ENCODE measurements at places on chromosomes 5 and 9.

GRCh38 chr5:90909101-90909503, 350.5 kb downstream of the ADGRV1 start:
- no peak for DNase-seq

- no peak for DNase-seq
Measured at GRCh38 chr5:54883374-54884194, 101.8 kb downstream of the ESM1 start.

DNA sequence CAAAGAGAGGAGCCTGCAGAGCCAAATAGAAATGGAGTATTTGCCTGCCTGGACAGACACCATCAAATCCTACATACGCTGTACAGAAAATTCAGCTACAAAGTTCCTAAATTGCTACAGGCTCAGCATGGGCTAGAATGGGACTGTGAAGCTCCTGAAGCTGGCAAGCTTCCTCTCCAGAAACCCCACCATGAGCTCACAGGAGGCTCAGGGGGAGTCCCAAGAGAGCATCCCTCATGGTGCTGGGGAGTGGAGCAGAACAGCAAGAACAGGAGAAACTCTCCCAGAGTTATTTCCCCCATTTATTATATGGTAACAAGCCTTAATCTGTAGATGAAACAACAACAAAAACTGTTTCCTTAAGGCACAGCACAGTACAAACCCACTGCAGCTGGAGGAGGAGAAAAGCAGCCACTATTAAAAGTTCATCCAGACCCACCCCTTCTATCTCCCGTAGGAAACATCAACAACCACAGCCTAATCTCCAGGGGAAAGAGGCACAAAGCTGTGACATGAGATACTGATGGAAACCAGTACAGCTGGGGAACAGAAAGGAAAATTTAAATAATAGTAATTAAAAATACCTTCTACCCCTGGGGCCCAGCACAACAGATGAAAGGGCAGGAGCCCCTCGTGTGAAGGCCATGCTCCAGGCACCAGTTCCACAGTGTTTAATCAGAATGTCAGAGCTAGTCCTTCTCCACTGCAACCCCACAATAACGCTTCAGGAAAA, 548.5 kb downstream of the MTRR start:
- no peak for DNase-seq

GRCh38 chr9:5850724-5851122, 17.8 kb upstream of the ERMP1 start:
- no peak for DNase-seq

GRCh38 chr9:68905129-68905528, 108.8 kb downstream of the PRKACG start:
- DNase-seq, result no peak

GRCh38 chr9:128920381-128921058, at the start of gene PHYHD1:
Gene PHYHD1 (plus strand): TSS chr9:128920982. CDS start chr9:128922324, 1,342 bp downstream.
- no peak for DNase-seq

GRCh38 chr5:95726811-95727763, 4.0 kb upstream of the RHOBTB3 start:
- DNase-seq, result no peak

DNA sequence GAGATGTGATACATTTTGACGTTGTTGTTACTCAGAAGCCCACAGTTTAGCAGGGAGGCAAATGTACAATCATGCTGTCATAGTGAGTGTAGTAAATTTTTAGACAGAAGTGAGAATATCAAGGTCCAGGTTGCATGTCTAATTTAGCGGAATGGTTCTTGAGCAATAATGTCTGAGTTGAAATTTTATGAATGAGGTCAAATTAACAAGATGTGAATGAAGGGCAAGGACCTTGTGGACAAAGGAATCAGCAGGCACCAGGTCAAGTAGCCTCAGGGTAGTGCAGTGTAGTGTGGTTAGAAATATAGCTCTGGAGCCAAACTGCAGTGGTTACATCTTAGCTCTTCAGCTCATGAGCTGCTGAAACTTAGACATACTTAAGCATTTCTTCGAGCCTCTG, 36.2 kb downstream of the TNFSF8 start:
- DNase-seq, result no peak

- DNase-seq, result no peak
Measured at GRCh38 chr9:124632077-124632621, 125.0 kb upstream of the NR5A1 start.

DNA sequence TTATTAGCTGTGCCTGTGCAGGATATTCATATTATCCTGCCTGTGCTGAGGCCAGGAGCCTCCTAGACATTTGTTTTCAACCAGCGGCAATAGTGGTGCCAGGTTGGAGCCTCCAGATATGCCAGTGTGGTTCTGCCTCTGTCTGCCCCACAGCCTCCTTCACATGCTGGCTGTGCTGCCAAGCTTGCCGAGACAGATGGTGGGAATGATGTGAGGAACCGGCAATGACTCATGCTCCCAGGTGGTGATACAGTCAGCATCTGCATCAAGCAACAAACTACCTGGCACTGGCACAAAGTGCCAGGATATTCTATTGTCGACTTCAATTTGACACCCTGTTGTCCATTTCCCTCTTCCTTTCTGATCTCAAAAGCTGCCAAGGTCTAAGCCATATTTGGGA, 285.7 kb downstream of the CHSY3 start:
- no peak for DNase-seq

GRCh38 chr5:178788381-178789085, 58.1 kb upstream of the ZNF354A start:
- no peak for DNase-seq

- DNase-seq, result no peak
Measured at GRCh38 chr9:126738553-126738952, 66.3 kb upstream of the ZBTB43 start.

GRCh38 chr5:172266676-172267092, 16.9 kb downstream of the UBTD2 start:
- no peak for DNase-seq

DNA sequence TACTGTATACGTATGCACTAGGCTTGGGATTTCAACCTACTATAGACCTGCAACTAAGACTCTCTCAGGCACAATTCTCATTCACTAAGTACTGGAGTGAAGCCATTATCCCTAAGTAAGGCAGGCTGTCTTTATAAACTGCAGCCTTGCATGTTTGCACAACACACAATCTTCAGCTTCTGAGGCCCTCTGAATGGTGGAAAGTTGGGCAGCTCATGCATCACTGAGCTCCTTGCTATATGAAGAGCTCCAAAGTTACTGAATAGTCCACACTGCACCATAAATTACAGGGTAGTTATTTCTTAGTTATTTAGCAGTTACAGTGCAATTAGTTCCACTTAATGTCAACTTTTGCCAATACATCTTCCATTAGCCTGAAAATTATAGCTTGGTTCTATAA, 384.6 kb downstream of the BRINP1 start:
- no peak for DNase-seq

DNA sequence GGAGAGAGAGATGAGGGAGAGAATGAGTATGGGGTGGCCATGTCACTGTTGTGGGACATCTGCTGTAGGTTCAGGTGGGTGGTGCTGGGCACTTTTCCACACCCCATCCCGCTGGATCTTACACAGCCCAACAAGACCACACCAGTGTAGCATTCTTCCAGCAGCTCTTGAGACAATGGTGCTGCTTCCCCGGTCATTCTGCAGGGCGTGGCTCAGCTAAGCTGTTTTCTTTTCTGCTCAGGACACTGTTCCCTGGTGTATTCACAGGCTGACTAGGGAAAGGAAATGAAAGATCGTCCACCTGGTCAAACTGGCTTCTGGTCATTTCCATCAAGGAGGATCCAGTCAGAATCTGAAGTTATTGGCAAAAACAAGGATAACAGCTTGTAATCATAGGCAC, 75.6 kb downstream of the S1PR3 start:
- DNase-seq, result no peak

- no peak for DNase-seq
Measured at GRCh38 chr5:27290172-27290571, 251.8 kb upstream of the CDH9 start.

GRCh38 chr5:144832416-144832815, 661.7 kb downstream of the KCTD16 start:
- DNase-seq, result no peak

DNA sequence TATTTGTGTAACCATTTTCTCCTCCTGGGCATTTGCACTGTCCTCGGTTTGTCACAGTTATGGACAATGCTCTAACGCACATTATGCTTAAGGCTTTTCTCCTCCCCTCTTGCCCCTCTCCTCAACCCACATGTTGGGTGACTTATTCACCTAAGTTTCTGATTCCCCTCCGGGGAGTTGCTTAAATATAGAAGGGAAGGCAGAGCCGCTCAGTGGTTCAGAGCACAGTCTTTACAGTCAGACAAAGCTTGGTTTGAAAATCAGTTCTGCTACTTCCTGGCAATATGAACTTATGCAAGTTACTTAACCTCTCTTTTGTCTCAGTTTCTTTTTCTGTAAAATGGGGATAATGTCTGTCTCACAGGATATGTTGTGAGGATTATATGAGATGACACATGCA, 41.2 kb upstream of the SPRY4 start:
- DNase-seq, result no peak

DNA sequence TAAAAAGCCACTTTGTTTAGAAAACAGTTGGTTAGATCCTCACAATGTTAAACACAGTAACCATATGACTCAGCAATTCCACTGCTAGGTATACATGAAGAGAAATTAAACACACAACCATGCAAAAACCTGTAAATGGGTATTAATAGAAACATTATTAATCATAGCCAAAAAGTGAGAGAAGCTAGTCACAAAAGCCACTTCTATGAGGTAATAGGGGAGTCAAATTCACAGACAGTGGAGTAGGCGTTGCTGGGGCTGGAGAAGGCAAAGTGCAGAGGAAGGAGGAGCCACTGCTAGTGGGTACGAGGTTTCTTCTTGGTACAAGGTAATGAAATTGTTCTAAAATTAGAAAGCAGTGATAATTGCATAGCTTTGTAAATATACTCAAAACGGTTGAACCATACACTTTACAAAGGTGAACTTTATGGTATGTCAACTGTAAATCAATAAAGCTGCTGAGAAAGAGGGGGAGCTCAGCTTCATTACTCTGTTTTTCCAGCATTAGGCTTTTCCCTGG, 364.4 kb downstream of the GADD45G start:
- no peak for DNase-seq

DNA sequence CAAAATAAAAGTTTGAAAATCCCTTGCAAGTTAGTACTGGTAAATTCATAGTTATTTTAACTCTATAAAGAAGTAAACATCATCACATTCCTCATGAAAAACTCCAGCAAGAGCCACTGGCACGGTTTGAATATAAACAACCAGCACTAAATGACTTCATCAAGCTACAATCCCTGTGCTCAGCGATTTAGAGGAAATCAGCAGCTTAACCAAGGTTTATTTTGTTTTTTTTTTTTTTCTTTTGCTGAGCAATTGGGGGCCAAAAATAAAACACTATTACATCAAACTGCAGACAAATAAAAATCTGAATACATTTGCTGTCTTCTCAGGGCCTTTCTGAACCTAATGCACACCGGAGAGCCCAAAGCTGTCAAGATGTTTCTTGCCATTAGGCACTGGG, 106.2 kb upstream of the SLC24A2 start:
- no peak for DNase-seq

DNA sequence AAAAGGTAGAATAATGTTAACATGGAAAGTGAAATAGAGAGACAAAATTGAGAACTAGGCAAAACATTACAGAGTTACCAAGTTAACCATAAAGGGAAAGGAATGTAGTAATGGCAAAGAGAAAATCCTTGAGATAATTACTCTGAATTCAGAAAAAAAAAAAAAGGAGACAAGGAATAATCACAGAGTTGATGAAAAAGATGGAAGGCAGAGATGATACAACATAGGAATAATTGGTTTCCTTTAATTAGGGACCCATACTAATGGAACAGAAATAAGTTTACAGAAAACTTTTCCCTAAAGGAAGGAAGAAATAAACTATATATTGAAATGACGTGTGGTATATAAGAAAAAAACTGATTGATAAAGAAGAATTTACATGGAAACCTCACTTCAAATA, 254.1 kb upstream of the FBXL7 start:
- DNase-seq, result no peak

DNA sequence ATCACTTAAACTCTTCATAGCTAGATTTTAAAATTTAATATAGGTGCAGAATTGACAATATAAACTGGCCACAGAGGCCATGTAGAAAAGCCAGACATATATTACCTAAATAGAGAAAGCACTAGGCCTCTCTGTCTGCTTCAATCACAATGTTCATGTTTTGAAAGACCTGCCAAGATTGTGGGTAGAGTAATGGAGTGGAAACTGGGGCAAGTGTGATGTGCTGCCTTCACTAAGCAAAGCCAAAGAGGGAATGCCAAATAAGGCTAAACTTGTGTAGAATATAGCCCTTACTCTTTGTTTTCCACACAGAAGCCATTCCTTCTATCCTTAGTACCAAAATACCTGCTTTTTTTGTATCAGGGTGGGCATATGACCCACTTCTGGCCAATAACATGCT, 15.1 kb upstream of the ISOC1 start:
- DNase-seq, result no peak

DNA sequence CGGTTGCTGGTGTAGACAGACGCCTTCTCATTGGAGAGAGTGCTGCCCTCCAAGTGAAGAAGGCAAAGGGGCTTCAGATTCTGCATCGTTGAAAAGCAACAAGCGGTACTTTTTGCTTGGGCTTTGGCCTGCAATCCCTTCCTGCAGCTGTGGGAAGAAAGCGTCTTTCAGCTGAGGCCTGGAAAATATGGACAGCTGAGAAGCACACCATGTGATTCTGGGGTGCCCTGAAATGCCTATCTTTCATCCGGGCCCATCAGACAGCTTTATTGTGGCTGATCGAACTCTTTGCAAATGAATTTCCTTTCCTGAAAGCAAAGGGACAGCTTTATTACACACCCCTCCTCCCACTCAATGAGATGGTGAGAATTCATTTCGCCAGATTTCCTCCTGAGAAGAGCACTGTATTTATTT, 74.0 kb downstream of the NSG2 start:
- DNase-seq, result no peak

DNA sequence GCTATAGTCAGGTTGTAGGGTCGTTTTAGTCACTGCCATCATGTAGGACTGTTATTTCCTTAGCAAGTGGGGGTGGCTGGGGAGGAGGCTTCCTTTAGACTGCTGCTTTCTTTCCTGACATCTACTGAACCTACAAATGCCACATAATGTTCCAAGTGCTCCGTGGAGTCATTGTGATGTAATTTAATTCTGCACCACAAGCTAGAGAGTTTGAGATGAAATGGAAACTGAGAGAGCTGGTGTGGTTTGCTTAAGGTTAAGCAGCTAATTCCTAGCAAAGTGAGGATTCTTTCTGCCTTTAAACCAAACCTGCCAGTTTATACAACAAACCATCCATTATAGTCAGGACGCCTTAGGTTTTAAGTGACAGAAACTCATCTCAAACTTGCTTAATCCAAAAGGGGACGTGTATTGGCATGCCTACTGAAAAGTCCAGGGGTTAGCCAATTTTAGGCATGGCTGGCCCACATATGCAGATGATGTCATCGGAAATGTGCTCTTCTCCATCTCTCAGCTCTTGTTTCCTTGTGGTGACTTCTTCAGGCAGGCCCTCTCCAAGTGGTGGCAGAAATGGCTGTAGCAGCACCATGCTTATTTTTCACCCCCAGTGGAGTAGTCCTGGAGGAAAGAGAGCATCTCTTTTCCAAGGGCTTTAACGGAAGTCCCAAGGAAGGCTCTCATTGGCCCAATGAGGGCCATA, 30.5 kb downstream of the ZNF618 start:
- DNase-seq, result no peak

GRCh38 chr9:124258607-124259157, 933 bp downstream of the NEK6 start:
- no peak for DNase-seq

Data from stimulated activated CD4-positive, alpha-beta T cell treated with anti-CD3 and anti-CD28 coated beads, Interleukin-1b, Interleukin-23, amount 100 ng/mL, for 1 hour (primary cell).